ENCODE measurements at places on chromosomes 3 and 15.

DNA sequence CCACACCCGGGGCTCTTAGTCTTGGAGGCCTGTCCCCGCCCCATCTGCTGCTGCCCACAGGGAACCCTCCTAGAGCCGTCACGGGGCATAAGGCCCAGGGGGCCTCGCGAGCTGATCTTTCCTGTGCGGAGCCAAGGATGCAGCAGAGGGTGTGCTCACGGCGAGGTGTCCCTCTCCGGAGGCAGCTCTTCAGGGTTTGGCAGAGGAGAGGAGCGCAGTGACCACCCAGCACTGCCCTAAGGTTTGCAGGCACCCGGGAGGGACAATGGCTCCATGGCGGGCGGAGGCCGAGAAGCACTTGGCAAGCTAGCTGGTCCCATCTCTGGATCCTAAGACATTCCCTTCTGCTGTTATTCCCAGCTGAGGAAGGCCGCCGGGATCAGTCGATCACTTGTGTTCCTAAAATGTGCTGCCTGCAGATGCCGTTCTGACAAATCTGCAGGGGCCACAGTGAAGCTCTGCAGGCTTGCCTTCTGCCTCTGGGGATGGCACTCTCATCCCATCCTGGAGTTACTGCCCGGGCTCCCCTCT, 47.4 kb upstream of the PCSK6 start:
- DNase-seq: no peak

DNA sequence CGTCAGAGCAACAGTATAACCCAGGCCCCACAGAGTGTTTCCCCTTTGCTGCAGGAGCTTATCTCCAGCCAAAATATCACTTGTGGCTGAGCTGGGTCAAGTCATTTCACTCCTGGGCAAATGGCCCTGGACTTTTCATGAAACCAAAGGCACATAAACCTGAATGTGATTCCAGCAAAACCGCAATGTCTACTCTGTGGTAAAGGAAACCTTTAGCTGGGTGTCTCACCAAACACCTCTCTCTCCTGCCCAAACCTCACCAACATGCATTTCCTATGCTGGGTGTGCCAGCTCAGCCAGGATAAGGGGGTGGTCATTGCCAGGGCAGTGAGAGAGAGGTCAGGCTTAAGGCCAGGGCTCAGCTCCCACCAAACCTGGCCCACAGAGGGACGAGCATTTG, 67.4 kb downstream of the GTPBP8 start:
- DNase-seq: no peak

DNA sequence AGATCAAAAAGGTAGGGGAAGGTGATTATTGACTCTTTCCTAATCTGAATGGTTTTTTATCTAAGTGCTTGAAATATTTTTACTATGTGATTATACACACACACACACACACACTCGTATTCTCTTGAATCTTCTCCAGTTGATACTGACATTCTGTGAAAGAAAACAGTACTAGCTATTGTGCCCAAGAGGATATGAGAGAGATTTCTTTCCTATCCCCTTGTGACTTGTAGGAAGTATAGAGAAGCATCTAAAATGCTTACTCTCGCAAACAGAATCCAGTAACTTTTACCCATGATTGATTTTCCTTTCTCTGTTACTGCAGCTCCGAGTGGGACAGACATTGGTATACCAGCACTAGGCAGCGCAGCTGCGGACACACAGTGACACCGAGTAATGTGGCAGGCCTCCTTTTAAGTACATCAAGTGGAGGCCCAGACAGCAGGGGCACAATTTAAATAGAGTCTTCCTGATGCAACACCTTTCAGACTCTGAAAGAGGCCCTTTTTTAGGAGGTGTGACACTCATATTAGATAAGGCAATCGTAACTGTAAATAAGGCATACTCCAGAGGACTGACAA, 421.0 kb upstream of the CNTN4 start:
- no peak for DNase-seq

- DNase-seq: no peak
Measured at GRCh38 chr15:78853500-78853899, 19.2 kb upstream of the MORF4L1 start.

DNA sequence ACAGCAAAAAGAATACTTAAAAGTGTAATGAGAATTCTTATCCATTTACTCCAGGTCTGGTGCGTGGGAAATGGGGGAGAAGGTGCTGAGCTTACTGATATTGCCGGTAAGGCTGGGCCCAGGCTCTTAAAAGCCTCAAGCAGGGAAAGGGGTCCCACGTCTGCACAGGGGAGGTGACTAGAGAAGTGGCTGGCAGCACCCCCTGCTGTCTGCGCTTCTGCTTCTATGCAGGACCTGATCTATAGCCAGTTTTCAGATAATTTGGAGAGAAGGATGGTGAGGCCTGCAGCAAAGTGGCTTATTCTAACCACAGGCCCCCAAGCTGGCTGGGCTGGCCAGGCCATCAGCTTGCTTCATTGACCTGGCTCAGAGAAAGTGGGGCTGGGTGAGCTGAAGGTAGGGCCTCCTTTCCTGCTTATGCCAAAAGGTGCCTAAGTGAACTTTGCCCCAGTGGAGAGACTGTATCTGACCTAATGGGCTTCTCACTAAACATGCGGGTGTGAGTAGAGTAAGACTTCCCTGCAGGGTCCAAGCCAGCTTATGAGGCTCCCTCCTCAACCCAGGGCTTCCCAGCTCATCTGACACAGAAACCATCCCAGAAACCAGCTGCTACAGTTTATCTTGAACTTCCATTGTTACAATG, 30.9 kb upstream of the ATP1B3 start:
- no peak for DNase-seq

DNA sequence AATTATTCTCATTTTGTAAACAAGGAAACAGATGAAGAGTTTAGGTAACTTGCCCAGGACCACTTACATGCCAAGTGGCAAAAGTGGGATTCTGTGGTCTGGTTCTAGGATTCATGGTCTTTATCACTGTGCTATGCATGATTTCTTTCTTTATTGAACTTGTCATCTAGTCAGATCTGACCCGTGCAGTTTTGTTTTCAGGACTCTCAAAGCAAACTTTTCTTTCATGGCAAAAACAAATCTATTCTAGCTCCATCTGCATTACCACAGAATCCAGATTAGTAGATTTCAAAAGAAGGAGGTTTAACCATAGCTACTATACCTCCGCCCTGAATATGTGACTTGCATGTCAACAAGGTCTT, 404.4 kb downstream of the PTPRG start:
- DNase-seq: no peak

DNA sequence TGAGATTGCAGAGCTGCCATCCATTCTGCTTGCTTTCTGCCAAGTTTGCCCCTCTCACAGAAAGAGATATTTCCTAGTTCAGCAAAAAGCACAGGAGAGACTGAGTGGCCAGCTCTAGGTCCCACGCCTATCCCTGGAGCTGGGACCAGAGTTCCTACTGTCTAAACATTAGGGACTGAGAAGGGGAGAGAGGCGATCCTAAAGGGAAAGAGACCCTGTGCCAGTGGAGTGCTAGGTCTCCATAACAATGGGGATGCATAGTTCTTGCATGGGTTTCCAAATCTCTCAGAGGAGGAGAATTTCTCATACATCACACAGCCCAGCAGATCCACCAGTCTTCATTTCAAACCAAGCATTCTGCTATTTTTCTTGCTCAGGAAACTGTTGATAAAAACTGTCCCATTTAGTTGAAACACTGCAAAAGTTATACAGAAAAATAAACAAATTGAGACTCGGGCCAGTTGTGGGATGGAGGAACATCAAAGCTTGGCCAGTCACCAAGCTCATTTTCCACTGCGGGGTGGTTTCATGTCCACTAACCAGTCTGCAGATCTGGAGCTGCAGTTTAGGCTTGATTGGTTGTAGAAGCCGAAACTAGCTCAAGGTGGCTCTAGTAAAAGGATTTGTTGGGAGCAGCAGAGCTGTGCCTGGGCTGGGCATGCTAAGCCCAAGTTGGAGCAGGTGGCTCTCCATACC, 62.7 kb downstream of the EEFSEC start:
- no peak for DNase-seq

DNA sequence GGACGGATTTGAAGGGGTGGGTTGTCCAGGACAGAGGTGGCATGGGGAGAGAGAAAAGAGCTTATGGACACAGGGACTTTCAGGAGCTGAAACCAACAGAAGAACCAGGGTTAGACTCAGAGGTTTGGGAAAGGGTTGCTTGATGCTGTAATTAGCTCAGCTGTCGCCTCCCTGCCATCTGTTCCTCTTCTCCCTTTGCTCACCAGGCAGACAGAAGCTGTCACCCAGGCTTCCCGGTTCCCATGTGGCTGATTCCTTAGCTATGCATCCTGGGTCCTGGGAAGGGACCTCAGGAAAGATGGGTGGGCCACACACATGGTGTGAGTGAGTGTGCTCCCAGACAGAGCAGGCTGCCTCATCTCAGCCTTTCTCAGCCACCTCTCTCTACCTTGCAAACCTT, 14.1 kb downstream of the PTPN23 start:
- DNase-seq: no peak

- peak; percentile 53 for DNase-seq
Measured at GRCh38 chr3:78497767-78498166, 1270.0 kb downstream of the ROBO1 start.

All from iris pigment epithelial cell (primary cell).